Tibial nerve (tissue), 4 donors: ENCODE measurements at places on chromosomes 6 and 20. TPM values are rescaled to one million over a fixed set of nuclear protein-coding genes. Genes with fewer than 3 reads are reported as not detected.

DNA sequence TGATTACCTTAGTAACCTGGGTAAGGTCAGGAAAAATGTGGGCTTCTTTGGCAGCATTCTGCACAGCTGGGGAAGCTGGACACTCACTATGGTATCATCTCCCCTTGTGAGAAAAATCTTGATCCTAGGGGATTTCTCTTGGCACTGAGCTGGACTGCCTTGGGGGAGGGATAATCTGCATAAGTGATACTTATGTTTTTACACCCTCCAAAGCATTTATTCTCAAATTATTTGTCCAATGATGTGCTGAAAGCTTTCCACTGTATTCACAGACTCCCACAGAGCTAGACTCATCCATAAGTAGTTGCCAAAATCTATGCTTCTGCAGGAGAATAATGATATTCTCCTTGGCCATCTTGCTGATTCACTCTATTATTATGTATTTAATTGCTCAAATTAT lies 121.5 kb upstream of the CNR1 start:
- DNase-seq: no peak

DNA sequence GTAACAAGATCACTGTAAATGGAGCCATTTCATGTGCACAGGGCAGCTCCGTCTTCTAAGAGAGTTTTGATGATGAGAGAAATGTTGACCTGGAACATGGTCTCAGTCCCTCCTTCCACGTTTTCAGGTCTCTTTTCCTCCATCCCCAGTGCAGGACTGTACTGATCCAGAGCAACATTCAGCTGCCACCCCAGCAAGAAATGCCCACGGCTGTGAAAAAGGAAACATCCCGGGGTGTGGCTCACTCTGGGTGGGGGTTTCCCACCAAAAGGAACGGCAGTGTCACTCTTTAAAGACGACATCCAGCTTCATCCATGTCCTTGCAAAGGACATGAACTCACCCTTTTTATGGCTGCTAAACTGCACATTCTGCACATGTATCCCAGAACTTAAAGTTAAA lies 92.6 kb downstream of the ERMARD start:
- no peak for DNase-seq

- no peak for DNase-seq
Observed at GRCh38 chr6:128337619-128338018, 182.8 kb downstream of the PTPRK start.

DNA sequence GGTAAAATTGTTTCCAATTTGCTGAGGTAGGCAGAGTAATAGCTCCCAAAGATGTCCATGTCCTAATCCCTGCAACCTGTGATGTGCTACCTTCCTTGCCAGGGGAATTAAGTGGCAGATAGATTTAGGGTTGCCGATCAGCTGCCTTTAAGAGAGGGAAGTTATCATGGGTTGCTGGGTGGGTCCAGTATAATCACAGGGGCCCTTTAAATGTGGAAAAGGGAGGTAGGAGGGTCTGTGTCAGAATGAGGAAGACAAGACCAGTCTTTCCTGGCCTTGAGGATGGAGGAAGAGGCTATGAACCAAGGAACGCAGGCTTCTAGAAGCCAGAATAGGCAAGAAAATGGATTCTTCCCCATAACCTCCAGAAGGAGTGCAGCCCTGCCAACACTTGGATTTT lies 50.7 kb downstream of the CTCFL start:
- DNase-seq: no peak

GRCh38 chr6:95094751-95095663 lies 482.3 kb upstream of the MANEA start:
- no peak for DNase-seq

GRCh38 chr6:5248302-5249098 lies 12.2 kb downstream of the LYRM4 start:
- DNase-seq: no peak

GRCh38 chr6:64289931-64290330 lies 654.3 kb downstream of the PHF3 start:
- DNase-seq: no peak

GRCh38 chr6:34494973-34495372 lies 29.1 kb downstream of the PACSIN1 start:
- DNase-seq: no peak

DNA sequence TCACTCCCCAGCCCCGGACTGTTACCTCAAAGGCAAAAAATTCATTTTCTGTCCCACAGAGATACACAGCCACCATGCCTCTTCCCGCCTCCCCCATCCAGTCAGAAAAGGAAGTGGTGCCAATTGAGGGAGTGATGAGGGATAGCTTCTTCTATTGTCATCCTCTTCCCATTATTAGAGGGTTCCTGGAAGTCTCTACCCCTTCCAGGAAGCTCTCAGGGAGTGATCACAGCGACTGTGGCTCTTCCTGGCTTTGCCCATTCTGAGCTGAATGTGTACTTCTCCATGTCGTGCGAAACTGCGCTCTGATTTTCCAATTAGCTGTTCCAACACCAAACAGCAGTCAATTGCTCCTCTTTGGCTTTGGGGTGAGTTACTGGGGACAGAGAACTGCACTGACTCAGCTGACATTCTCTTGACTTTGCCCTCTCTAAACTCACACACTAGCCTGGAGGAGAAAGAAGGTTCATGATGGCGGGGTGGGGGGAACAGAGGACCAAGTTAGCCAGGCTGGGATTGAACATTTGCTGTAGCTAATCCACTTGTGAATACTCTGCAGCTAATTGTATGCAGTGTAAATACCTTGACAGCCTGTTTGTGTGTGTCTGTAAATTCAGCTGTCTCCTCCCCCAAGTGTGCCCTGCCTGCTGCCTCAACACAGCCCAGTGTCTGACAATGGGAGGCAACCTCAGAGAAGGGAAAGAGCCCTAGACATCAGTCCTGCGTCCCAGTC lies 2.4 kb upstream of the MDGA1 start:
- DNase-seq: no peak

GRCh38 chr6:16163535-16164300 lies 34.8 kb downstream of the MYLIP start:
- DNase-seq: no peak

GRCh38 chr6:26400626-26401025 lies 1.4 kb upstream of the BTN3A1 start:
- DNase-seq: no peak

DNA sequence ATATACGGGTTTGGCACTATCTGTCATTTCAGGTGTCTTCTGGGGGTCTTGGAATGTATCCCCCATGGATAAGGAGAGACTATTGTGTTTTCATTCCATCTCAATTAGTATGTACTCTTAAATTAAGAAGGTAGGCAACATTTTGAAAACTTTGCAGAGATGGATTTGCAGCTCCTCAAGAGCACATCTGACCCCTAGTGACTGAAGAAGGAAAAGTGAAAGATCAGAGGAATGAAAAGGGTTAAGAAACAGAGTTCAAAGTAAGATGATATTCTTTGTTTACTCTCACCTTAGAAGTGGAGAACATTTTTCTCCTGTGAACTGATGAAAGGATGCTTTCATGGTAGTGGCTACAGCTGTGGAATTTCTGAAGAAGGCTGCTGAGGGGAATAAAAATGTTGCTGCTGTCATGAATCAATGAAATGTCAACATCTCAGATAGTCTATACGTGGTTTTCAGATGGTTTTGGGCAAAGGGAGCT lies 41.5 kb downstream of the SH3BGRL2 start:
- DNase-seq: no peak

GRCh38 chr6:23529902-23530301 lies 596.1 kb upstream of the NRSN1 start:
- DNase-seq: no peak

DNA sequence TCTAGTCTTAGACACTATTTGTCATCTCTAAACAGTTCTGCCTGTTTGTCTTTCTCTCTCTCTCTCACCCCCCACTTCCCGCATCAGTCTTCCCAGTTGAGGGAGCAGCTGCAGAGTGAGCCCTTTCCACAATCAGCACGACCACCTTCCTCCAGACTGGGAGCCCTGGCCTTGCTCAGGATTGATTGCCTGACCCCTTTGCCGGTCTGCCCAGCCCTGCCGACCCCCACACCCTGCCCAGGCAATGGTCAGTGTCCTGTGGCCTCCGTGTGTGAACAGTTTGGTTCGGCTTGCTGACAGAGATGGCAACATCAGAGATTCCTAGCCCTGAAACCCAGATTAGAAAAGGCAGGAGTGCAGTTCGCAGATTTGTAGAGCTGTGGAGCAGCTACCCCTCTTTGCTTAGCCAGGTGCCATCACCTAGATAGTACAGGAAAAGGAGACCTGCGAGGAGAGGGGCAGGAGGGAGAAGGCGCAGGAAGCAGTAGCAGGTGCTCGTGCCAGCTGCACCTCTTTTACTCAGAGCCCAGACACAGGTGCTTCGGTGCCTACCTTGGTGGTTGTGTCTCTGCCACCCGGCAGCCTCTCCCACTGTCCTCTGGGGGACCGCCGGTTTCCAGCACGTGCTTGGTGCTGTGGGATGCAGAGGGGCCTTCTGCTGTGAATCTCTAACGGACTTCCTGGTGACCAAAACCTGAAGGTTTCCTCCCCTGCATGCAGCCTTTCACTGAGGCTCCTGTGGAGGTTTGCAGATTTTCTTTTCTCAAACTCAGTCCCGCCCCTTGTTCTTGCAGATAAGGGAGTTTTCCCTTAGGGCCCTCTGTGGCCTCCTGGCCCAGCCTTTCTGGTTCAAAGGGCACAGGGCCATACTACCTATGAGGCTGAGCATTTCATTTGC lies 92.4 kb downstream of the SCML4 start:
- no peak for DNase-seq

DNA sequence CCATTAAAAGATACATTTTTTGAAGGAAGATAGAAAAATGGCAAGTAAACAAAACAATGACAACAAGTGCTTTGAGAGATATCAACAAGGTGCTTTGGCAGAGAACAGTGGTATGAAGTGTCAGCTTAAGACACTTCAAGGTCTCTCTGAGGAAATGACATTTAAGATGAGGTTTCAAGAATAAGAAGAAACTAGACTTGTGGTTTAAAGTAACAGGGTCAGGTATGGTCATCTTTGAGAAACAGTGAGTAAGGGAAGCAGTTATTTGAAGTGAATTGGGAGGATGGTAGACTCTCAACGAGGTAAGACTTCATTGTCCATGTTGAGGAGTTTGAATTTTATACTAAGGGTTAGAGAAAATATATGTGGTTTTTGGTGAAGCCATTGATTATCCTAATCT lies 77.8 kb downstream of the SYCP2L start:
- DNase-seq: no peak

DNA sequence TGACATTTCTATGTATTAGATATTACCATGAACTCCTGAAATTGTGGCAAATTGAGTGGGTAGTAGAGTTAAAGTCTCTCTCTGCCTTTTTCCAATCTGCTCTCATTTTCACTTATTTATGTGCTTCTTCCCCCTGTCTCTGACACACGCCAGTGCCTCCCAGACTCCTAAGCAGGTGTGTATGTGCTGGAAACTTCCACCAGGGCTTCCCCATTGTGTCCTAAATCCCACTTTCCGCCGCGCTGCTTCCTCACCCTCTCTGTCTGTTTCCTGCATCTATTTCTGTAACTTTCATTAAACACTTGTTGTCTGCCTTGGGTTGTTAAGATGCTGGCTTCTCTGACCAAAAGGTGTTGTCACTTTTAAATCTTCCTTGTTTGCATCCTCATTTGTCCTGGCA lies 97.6 kb upstream of the HDGFL1 start:
- no peak for DNase-seq

DNA sequence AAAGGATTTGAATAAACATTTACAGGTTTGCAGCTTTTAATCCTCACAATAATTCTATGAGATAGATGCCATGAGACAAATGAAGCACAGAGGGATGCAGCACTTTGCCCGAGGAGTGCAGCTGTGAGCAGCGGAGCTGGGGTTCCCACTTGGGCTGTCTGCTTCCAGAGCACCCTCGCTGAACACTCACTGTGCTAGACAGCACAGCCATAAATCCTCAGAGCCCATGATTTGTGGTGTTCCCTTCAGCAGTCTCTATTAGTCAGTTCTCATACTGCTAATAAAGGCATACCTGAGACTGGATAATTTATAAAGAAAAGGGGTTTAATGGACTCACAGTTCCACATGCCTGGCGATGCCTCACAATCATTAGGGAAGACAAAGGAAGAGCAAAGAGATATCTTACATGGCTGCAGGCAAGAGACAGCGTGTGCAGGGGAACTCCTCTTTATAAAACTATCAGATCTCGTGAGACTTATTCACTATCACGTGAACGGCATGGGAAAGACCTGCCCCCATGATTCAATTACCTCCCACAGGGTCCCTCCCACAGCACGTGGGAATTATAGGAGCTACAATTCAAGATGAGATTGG lies 25.3 kb upstream of the CTAGE9 start:
- no peak for DNase-seq

DUSP22 gene
- 75.9 TPM for total RNA-seq

ZNF334 gene
- total RNA-seq: 14.0 TPM

PKIB gene
- 0.90 TPM for total RNA-seq

HLA-DQB2 gene
- total RNA-seq: not detected

HLA-DMB gene
- total RNA-seq: 30.6 TPM

TCFL5 gene
- 25.1 TPM for total RNA-seq

RPS18 gene
- 2,529 TPM for total RNA-seq
